CD8-positive, alpha-beta T cell (primary cell): ENCODE measurements at places on chromosomes 7 and 10.

DNA sequence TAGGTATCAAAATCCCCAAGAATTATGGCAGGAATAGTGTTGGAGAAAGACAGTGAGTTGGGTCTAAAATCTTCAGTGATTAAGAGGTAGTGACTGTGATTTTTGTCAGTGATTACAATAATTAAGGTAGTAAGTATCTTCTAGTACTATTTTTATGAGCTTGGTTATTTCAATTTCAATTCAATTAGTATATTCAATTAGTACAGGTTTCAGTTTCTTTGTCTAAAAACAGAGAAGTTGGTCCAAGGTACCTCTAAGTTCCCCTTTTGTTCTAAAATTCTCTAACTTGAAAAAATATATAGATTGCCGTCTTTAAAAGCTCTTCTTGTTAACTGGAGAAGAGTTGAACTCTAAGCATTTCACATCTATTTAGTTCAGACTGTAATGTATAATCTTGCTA, 82.9 kb downstream of the OTUD1 start:
- DNase-seq: no peak

DNA sequence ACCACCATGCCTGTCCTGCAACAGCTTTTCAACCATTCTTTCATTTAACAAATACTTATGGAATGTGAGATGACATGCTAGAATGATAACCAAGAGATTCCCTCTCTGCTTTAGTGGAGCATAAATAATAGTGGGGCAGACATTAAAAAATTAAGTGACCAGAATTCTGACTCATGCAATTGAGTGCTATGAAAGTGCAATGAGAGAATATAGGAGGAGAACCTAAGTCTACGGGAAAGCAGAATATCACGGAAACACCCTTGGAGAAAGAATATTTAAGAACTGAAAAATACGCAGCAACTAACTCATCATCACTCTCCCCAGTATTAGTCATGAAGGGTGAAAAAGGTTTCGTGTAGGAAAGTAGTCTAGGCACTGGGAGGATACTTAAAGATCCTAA, 7.1 kb downstream of the KIF5B start:
- DNase-seq: no peak

GRCh38 chr7:46108272-46108671, 187.2 kb upstream of the IGFBP3 start:
- DNase-seq: no peak

GRCh38 chr7:50827281-50827680, 44.6 kb upstream of the GRB10 start:
- DNase-seq: no peak

DNA sequence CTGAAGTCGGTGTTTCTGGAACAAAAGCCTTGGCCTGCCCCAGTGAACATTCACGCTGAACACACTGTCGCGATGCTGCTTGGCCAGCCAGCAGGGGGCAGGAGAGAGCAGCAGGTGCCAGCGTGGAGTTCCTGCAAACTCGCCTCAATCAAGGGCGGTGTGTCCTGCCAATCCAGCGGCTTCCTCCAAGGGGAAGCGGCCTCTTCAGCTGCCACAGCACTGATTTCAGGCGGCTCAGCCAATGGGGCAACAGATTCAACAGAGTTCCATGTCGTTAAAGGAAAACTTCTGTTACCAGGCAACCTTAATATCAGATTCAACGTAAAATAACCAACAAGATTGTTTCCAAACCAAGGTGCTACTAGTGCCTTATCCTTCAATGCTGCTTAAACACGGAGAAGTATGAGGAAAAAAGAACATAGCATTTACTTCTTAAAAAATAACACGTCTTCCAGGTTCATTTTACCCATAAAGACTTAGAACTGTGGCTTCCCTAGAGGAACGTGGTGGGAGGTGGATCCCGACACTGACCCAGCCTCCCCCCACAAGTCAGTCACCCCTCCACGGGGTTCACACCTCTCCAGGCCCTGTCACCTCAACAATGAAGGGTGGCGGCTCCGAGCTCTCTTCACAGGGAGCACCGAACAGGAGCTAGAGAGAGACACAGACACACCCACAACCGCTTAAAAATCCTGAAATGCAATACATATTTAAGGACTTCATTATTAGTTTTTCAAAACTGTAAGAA, 178.2 kb downstream of the DIP2C start:
- DNase-seq: peak; percentile 88

DNA sequence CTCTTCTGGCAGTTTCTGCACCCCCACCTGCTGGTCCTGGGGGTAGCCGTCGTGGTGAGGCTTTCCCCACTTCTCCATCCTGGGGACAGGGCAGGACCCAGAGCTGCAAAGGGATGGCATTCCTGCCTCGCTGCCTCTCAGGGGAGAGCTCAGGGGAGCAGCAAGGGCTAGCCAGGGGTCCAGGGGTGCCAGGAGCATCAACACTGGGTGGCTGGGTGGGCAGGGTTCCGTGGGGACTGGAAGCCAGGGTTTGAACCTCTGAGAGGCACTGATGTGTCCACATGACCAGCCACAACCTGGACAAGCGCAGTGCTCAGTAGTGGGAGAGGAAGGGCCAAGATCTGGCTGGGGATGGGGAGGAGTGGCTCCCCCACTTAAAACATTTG, 5.6 kb downstream of the ABCB8 start:
- DNase-seq: no peak

GRCh38 chr7:134640842-134641715, 5.6 kb upstream of the BPGM start:
- no peak for DNase-seq
